Islet precursor cell (in vitro differentiated cells): ENCODE measurements at places on chromosomes 5 and 9.

DNA sequence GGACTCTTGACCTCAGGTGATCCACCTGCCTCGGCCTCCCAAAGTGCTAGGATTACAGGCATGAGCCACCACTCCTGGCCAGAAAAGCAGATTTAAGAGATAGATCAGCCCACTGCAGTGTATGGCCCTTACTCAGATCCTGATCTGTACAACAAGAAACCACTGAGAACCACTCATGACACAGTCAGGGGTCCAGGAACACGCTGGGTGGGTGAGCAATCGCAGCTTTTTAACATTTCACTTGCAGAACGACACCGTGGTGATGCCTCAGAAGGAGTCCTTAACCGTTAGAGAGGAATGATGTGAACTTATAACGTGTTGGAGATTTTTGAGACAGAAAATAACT is 45.3 kb upstream of the NSMF start:
- DNase-seq, result no peak

- no peak for DNase-seq
Observed at GRCh38 chr5:63743096-63743798, 219.0 kb downstream of the HTR1A start.

DNA sequence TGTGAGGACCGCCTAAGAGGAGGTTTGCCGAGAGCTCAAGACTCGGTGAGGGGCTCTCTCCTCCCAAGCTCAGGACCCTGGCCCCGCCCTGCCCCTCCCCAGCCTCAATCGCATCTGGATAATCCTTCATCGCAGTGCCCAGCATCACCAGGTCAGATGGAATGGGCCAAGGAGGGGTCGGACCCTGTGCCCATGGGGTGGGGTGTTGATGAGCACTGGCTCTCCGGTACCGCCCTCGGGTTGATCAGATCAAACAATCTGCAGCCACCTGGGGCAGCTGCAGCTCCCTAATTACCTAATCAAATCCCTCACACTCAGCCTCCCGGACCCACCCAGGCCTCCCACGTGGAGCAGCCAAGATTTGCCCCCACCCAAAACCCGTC is 24.4 kb upstream of the TDRD7 start:
- no peak for DNase-seq

DNA sequence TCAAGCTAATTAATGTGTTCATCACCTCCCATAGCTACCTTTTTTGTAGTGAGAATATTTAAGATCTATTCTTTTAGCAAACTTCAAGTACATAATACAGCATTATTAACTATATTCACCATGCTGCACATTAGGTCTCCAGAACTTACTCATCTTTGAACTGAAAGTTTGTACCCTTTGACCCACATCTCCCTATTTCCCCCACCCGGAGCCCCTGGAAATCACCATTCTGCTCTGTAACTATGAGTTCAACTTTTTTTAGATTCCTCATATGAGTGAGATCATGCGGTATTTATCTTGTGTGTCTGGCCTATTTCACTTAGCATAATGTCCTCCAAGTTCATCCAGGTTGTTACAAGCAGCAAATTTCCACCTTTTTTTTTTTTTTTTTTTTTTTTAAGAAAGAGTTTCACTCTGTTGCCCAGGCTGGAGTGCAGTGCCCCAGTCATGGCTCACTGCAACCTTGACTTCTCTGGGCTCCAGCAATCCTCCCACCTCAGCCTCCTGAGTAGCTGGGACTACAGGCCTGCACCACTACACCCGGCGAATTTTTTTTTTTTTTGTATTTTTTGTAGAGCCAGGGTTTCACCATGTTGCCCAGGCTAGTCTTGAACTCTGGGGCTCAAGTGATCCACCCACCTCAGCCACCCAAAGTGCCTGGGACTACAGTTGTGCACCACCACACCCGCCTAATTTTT is 100.4 kb upstream of the SAP30L start:
- DNase-seq, result no peak

- DNase-seq, result no peak
Observed at GRCh38 chr5:111583758-111584203, 71.4 kb upstream of the STARD4 start.

DNA sequence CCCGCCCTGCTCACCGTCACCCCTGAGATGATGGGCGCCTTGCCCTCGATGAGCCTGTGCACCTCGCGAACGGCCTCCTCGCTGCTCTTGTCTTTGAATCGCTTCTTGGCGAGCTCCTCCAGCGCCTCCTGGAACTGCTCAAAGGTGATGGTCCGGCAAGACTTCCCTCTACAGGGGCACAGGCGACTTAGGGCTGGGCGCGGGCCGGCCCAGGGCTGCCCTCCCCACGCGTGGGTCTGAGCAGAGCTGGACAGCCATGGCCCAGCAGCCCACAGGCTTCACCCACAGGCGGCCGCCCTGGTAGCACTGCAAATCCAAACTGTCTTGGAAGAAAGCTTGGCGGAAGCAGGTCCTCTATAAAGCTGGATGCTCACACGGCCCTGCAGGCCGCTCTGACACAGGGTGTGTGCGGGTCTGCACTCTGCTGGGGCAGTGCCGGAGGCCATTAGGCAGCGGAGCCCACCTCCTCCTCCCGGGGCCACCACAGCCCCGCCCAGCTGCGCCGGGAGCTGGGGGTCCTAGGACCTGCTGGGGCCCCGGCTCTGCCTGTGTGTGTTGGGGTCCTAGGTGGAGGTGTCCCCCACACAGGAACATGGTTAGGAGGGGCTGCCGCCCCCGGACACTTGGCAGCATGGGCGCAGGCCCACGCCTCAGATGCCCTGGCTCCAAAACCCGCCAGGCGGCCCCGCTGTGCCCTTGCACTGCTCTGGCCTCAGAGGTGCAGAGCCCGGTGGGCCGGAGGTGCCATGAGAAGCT is 27.0 kb downstream of the TPPP start:
- DNase-seq, result no peak

DNA sequence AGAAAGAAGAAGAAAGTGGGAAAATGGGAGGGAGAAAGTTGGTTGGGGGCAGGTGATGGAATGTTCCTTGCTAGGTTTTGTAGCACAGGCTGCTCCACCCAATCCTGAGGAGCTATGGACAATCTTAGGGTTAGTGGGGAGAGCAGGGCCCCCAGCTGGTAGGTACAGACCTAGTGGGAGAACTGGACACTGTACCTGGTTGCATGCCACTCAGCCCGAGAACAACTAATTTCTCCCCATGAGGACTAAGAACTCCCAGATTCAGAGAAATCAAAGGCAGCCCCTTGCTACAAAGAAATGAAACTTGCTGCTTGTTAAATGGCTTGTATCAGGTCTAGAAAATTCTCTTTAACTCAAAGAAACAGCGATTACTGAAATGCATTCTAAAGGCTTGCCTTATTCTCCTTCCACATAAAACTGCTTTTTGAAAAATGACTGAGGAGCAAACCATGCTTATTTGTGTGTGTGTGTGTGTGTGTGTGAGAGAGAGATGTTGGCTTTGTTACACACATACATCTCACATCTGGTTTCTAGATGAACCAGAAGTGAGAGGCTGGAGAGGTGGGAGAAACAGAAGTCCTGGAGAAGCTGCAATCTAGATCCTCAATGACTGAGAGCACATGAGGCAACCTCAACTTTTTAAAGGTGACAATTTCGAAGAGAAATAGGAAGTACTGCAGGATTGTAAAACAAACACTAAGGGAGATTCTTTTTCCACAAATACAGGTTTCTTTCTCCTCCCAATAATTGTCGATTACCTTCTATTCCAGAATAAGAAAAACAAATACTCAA is 28.9 kb downstream of the FYB1 start:
- DNase-seq, result no peak

- no peak for DNase-seq
Observed at GRCh38 chr5:38621840-38622437, 65.5 kb upstream of the LIFR start.

GRCh38 chr5:127072861-127073846 is at the start of gene C5orf63:
TSS of gene C5orf63 (minus strand) at chr5:127073502. CDS start at chr5:127058995, 14,507 bp downstream.
- peak; percentile 54 for DNase-seq

GRCh38 chr5:165631235-165631634 is 2125.8 kb downstream of the MAT2B start:
- DNase-seq, result no peak

- no peak for DNase-seq
Observed at GRCh38 chr9:134992755-134993124, 75.0 kb upstream of the FCN1 start.
